ENCODE measurements at places on chromosomes 3 and 15.

GRCh38 chr15:95044745-95045417 lies 813.5 kb downstream of the MCTP2 start:
- DNase-seq: no peak

DNA sequence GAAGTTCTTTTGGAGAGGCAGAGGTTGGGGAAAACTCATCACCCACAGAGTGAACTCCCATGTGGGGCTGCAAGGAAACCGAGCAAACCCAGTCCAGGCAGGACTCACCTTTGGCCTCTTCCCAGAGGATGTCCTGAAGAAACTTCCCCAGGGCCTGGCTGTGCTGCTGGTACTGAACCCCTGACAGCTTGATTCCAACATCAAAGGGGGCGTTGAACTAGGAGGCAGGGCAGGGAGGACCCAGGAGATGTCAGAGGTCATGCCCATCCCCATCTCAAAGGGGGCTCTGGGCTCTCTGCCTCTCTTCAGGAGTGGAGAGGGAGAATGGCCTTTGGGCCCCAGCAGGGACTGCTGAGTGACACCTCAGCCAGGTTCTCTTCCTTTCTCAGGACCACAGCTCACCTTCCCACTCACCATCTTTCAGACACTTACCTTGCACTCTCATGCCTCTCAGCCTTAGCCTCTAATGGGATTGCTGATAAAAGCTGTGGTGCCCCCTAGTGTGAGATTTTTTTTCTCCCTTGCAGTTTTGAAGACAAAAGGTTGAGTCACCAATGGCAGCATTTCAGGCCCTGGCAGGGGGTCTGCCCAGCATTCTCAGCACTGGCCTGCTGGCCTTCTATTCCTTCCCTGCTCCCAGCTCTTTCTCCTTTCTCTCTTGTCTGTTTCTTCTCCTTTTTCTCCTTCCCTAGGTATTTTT lies 6.0 kb downstream of the GHRL start:
- no peak for DNase-seq

DNA sequence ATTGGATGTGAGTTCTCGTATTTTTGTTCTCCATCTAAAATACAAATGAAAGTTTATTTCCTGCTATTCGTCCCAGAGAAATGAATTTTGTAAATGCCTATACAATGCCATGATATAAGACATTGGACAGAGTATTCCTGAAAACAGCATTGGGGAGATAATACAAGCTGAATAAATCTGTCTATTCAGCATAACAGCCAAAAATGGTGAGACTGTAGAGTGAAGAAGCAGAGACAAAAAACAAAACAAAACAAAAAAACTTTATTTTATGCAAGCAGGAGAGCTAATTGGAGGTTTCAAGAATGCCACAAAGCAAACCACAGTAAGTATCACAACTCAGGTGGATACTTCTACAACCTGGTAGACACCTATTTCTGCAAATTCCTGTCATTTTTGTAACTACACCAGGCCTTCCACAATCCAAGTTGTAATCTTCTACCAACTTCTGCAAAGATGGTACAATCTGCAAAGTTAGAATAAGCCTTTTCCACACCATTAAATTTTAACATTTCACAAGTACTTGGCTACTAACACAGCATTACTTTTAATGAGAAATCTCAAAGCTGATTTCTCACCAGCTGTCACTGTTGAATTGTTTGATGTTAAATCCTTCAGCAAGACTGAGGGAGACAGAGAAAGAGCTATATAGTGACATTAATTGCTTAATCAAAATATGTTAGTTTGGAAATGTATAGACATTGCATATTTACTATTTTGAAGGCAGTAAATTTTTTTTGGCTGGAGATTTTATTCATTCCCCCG lies 163.1 kb downstream of the CLSTN2 start:
- DNase-seq: no peak

- no peak for DNase-seq
Observed at GRCh38 chr3:145286937-145287336, 874.0 kb downstream of the PLOD2 start.

DNA sequence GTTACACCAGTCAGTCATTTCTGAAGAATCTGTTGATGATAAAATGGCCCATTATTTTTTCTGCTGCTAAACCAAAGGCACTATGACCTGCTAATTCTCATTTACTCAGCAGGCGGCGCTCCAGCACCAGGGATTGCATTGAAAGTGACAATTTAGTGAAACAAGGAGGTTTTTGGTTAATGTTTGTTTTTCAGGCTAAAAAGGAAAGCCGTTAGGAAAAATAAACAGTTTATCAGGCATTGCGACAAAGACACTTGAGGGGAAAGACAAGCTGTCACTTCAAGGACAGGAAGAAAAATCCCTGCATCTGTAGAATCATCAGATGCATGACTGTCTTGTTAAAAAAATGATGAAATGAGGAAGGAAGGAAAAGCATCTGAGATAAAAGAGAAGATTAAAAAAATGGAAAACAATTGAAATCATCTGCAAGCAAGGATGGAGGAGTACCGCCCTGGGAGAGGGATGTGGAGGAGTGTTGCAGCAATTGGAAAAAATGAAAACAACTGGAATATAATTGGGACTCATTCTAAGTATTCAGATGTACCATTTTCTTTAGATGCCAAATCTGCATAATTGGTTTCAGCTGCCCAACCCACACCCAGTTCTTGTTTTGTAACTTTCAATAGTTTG lies 54.0 kb downstream of the NR1D2 start:
- peak; percentile 64 for DNase-seq

DNA sequence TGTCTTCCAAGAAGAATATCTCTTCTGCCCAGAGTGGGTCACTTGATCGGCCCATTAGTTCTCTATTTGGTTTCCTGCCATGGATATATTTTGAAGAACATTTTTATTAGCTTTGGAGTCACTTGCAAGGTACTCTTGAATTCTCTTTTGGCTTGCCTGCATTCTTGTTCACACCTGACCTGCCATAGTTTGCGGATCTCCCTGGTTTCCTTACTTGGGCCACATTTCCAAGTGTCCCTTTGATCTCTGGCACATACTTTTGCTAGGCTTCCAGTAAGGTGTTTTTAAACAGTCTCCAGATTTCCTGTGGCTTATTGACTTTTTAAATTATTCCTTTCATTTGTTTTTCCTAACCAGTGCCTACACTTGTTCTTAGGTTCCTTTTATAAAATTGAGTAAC lies 488.5 kb upstream of the MDFIC2 start:
- DNase-seq: no peak

- peak; percentile 27 for DNase-seq
Observed at GRCh38 chr3:120203016-120203415, 82.0 kb downstream of the GPR156 start.
